ENCODE measurements at places on chromosomes 5 and 9.

GRCh38 chr5:133304707-133305216, 252.9 kb downstream of the HSPA4 start:
- DNase-seq: no peak

DNA sequence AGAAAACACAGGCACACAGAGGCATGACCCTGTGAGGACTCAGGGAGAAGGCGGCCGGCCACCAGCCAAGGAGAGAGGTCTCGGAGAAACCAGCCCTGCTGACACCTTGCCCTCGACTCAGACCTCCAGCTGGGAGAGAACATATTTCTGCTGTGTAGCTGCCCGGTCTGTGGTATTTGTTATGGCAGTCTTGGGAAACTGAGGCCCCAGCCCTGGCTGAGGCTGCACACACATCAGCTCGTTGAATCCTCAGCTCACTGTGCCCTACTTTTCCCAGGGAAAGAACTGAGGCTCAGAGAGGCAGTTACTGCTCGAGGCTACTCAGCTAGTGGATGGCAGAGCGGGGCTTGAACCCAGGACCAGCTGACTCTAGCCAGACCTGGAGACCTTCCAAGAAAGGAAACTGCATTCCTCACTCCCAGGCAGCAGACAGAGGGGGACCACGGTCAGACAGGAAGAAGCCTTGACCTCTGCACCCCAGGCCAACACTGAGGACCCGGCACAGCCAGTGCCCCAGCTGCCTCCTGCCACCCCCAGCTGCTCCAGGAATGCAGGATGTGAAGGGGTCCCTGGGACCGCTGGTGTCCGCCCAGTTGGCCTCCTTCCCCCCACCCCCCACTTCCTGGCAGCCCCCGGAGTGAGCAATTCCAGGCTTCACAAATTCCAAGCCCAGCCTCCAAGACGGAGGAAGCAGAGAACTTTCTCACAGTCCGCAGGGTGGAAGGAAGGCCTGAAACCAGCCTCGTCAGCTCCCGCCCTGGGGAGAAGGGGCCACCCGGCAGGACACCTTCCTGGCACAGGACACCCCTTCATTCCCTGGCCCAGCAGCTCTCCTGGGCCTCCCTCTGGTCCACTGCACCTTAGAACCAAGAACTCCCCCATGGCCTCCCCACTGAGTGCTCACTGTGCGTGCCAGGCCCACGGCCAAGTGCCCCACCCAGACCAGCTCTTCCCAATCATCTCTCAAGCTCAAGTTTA, 69.9 kb downstream of the LRSAM1 start:
- no peak for DNase-seq

DNA sequence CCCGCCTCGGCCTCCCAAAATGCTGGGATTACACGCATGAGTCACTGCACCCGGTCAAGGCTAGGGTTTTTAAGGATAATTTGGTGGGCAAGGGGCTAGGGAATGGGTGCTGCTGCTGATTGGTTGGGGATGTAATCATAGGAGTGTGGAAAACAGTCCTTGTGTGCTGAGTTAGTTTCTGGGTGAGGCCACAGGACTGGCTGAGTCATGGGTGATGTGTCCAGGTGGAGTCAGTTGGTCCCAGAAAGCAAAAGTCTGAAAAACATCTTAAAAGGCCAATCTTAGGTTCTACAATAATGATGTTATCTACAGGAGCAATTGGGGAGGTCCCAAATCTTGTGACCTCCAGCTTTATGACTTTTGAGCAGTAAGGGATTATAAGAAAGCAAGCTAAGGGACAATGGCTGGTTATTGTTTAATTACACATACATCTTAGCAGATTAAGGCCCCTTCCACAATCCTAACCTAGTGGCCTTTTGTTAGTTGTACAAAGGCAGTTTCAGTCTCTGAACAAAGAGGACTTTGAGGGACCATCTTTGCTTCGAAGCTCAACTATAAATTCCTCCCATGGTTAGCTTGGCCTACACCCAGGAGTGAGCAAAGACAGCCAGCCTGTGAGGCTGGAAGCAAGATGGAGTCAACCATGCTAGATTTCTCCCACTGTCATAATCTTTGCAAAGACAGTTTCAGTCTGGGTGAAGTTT, 5.5 kb upstream of the AOPEP start:
- DNase-seq: no peak

GRCh38 chr5:6686501-6686900, 26.7 kb upstream of the TENT4A start:
- DNase-seq: no peak

- no peak for DNase-seq
These were observed 180.3 kb upstream of the GHR start for GRCh38 chr5:42242881-42243485.

DNA sequence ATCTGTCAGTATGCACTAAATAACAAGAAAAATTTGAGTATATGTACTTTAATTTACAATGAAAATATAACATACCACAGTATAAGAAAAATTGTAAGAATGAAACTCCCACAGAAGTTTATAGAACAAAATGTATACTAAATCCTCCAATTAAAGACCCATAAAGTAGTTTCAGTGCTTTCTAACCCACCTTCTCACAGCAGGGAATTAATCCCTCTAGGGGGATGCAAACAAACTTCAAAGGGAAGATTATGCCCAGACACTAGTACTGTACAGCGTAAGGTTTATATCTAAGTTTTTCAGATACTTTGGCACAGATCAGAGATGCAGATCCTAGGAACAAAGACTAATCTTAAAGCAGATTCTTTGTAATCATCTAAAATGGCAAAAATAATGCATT, 57.2 kb downstream of the DENND1A start:
- DNase-seq: no peak

DNA sequence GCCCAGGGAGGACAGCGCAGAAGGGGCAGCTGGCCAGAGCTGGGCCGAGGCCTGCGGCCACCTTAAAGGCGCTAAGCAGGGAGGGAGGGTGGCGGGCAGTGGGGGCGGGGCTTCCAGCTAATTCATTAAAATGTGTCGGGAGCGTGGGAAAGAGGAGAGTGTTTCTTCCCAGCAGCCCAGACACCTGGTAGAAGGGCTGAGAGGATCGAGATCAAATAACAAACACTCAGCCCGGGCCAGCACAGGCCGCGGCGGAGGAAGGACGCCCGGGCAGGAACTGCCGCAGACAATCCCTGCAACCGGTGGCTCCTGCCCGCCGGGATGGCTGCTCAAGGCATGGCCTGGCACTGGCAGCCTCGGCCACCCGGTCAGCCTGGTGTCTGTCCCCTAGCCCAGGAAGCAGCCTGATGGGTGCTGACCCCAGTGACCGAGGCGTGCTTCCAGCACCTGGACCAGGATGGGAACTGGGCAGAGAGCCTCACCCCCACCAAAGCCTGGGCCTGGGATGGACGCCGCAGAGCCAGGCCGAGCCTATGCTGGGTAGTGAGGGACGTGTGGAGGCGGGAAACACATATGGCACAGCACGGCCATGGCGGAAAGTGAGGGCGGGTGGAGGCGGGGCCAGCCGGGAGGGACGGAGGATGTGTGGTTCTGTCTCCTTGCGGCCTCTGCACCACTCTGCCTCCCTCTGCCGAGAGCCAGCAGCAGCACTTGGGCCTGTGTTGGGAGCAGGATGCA, 3.2 kb upstream of the NRARP start:
- DNase-seq: no peak

DNA sequence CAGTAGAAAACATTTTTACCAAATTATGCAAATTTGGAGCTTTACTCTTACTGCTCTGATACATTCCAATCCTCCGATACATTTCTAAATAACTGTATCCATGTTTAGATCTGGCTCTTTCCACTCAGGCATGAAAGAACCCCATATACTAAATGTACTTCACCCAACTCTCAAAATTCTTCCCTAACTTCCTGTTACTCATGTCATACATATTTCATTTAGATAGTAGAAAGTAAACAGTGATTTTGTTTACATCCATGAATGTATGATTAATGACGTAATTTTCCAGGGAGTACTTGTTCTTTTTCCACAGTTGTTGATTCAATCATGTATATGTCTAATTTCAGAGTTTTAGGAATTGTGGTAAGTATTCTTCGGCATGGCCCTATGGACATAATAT, 1426.5 kb upstream of the C9orf72 start:
- no peak for DNase-seq

- DNase-seq: no peak
These were observed 559.6 kb upstream of the ACO1 start for GRCh38 chr9:31824860-31825259.

- DNase-seq: no peak
These were observed 207.6 kb downstream of the FBXL17 start for GRCh38 chr5:108174286-108174685.

GRCh38 chr9:14565352-14566016, 127.7 kb downstream of the ZDHHC21 start:
- no peak for DNase-seq

GRCh38 chr5:40034441-40034840, 609.7 kb upstream of the DAB2 start:
- DNase-seq: no peak

DNA sequence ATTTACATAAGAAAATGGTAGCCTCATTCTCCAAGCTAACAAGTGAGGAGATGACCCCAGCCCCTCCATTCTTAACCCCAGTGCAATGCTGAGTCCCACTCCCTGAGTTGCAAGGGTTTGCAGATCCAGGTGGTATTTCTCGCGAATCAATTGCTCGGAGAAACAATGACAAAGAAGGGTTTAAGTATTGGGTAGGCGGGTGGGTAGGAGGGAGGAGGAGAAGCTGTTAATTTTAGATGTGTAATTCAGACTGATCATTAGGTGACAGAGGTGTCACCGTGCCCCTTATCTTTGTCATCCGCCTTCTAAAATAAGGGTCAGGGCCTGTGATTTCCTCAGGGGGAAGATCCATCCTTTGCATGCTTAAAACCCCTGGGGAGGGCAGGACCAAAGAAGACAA, 17.0 kb upstream of the SH3RF2 start:
- DNase-seq: no peak

DNA sequence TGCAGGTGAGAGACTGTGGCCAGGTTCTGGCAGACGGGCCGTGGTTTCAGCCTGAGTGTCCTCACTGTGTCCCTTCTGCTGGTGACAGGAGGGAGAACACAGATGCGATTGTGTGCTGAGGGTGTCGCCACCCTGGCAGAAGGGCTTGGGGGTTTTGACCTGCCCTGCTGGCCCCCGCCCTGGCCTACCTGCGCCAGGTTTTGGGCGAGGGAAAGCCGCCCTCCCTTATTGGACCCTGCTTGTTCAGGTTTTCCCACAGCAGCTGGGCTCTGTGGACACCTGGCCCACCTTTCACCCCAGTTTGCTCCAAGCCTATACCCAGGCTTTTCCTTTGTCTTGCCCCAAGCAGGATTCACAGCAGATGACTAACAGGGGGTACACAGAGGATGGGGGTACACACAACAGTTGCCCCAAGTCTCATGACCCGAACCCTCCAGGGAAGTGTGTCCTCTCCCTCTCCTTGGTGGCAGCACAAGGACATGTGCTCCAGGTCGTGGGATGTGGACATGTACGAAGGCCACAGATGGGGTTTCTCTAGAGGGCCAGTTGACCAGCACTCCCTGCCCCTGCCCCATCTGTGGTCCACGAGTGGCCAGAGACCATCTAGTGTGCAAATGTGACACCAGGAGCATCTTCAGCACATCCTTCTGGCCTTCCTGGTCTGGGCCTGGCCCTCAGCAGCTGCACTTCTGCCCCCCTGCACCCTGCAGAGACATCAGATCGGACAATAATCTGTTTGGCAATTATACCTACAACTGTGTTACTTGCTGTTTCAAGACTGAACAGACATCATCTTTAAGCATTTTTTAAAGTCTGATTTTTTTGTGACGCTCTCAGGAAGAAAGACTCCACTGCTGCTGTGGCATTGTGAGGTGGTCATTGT, 265.8 kb upstream of the IRX4 start:
- no peak for DNase-seq

GRCh38 chr5:1400211-1400855, 44.9 kb downstream of the SLC6A3 start:
- DNase-seq: no peak

GRCh38 chr5:175516933-175517823, 38.8 kb downstream of the SFXN1 start:
- no peak for DNase-seq

GRCh38 chr9:73135394-73135793, 16.3 kb upstream of the ANXA1 start:
- DNase-seq: no peak

- no peak for DNase-seq
These were observed 219.6 kb downstream of the WDR70 start for GRCh38 chr5:37598733-37599132.
